NCI-H1048 (cell line): ENCODE measurements at places on chromosomes 5 and 9.

DNA sequence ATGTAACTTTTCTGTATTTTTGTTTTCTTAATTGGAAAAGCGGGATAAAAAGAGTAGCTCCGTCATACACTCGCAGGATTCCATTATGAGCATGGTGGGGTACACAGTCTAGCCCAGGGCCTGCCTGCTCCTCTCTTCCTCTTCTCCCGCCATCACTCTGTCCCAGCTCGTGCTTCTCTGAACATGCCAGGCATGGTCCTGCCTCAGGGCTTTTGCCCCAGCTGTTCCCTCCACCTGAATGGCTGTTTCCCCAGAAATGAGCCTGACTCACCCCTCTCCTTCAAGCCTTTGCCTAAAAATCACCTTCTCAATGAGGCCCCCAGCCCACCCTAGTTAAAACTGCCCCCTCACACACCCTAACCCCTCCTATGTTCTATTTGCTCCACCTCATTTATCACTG, 4.5 kb downstream of the CORO2A start:
- DNase-seq, result no peak

DNA sequence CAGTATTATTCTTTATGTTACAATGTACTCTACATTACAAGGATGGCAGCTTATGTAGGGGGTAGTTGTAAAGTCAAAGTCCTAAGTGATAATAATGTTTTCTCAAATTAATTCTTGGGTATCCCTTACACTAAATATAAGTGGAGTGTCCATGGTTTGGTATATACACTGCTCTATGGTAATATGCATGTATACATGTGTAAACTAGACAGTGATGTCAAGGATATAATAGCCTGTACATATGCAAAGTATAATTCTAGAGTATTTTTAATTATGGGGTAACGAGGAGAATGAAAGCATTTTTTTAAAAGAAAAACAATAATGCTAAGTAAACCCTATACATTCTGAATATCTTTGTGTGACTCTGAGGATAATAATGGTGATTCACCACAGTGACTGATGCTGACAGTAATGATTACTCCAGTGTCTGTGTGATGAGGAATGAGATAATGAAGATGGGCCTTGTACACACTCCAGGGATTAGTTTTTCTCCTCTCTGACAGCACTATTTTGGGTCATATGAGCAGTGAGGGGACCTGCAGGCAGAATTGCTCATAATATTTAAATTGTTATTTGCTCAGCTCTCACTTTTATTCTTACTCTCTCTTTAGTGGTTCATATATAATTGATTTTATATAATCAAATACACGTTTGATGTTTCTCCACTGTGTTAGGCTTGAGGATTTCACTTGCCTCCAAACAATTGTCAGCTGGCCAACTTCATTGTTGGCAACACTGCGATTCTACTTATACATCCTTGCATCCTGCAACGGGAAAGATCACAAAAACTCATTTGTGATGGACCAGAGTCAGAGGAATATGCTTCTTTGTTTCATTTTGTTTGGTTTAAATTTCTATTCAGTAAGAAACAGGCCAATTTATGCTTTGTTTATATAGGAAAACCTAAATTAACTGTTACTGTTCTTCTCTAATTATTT, 88.2 kb downstream of the NREP start:
- DNase-seq, result no peak

DNA sequence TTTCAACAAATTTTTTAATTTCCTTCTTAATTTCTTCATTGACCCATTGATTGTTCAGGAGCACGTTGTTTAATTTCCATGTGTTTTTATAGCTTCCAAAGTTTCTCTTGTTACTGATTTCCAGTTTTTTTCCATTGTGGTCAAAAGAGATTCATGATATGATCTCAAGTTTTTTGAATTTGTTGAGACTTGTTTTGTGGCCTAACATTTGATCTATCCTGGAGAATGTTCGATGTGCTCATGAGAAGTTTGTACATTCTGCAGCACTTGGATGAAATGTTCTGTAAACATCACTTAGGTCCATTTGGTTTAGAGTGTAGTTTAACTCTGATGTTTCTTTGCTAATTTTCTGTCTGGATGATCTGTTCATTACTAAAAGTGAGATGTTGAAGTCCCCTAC, 14.7 kb upstream of the PPIC start:
- DNase-seq, result no peak

DNA sequence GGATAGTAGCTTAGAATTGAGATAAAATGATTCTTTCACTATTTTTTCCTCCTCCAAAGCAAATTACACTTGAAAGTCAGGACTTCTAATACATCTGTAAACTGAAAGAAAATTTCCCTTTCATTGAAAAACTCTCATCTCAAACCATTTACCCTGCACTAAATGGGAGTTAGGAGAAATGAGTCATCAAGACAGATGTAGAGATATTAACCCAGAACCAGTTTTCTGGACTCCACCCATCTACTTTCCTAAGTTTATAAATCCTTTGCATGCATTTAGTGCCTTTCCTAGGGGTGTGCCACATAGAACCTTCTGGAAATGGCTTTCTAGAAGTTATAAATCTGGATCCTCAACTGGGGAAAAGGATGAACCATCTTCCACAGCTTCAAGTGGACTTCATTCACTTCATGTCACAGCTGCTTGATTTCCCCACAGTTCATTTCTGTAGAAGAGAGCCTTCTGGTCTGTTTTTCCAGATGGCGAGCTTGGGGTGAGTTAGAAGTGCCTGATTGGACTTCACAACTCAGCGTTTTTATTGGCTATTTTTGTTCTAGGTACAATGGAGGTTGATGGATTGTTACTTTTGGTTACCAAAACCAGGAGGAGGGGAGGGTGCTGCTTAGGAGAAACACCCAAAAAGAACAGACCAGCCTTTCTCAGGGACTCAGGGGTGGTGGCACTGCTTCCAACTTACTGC, 72.5 kb upstream of the GPR151 start:
- no peak for DNase-seq

- no peak for DNase-seq
Observed at GRCh38 chr5:176180339-176180738, 57.9 kb upstream of the SIMC1 start.

- no peak for DNase-seq
Observed at GRCh38 chr9:80615964-80616363, 1044.2 kb downstream of the TLE4 start.

DNA sequence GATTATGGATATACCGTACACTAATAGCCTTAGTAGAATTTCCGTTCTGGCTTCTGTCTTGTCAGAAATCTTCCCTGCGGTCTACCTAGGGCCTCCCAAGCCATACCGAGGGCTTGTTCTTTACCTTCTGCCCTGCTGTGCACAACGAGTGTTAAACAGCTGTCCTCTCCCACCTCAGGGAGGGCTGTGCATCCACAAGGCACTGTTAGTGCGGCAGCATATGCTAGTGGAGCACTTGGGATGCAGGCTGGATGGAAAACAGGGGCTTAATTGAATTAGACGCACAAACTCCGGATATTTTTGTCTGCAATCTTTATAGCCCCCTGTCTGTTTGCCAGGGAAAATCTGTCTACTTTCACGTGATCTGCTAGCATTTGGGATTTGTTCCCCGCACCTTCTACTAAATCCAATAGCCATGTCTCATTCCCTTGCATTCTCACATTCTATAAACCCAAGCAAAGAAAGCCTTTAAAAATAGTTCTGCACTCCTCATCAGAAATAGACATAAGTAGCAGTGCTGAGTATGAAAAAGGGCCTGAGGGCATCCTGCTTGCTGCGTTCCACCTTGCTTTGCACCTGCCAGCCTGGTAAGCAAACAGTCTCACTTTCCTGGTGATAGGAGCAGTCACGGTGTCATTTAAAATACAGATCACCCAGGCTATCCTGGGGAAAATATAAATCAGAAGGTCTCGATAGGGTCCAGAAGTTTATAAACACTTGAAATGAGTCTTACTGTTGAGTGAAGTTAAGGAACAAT, 382.6 kb downstream of the RASEF start:
- DNase-seq, result no peak

DNA sequence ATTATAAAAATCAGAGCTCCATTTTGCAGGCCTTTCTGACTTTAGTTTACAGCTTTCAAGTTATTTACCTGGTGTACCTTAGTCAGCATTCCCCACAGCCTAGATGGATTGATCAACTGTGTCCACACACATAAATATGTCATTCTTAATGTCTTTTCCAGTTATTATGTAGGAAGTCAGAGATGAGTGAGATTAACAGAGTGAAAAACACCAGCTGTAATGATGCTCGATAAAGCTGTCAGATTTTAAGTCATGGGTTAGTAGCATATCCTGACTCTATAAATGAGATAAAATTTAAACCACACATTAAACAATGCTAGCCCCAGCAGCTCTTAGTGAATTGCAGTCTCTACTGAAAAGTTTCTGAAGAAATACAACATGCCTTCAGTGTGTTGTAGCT, 48.9 kb downstream of the NUDT12 start:
- no peak for DNase-seq

DNA sequence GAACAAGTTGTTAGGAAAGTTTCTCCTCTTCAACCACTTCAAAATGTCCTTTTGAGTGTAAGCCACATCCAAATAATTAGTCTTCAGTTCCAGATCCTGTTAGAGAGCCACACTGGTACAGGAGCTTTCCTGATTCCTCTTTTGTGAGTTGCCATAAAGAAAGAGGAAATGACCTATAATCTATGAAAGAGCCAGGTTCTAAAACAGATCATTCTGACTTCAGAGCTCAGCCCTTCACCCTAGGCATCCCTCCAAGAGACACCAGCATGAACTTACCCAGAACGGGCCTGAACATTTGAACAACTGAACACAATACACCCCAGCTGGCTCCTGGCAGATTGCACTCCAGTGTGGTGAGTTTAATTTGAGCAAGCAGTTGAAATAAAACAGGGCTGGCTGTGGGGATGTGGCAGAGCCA, 25.7 kb downstream of the SLC1A1 start:
- no peak for DNase-seq

- no peak for DNase-seq
Observed at GRCh38 chr5:132987531-132988408, 24.3 kb upstream of the AFF4 start.

DNA sequence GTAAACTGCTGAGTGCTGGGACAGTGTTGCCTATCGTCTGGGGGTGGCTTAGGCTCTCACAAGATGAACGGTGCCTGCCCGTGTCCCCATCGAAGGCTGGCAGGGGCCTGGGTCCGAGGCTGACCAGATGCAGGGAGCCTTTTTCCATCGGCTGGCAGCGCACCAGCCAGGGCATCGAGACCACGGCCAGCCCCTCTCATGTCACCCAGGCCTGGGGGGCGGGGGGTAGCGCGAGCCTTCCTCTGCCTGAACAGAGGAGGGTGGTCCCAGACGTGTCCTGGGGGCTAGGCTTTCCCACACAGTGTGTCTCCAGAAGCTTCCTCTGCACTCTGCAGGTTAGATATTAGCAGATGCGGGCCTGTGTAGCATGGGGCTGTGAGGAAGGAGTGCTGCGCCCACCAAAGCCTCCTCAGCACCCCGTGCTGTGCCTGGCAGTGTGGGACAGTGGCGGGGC, 17.3 kb downstream of the FGD3 start:
- no peak for DNase-seq

GRCh38 chr9:106800701-106801270, 62.2 kb upstream of the ZNF462 start:
- no peak for DNase-seq

GRCh38 chr9:6194934-6195333, 20.7 kb upstream of the IL33 start:
- DNase-seq, result no peak

DNA sequence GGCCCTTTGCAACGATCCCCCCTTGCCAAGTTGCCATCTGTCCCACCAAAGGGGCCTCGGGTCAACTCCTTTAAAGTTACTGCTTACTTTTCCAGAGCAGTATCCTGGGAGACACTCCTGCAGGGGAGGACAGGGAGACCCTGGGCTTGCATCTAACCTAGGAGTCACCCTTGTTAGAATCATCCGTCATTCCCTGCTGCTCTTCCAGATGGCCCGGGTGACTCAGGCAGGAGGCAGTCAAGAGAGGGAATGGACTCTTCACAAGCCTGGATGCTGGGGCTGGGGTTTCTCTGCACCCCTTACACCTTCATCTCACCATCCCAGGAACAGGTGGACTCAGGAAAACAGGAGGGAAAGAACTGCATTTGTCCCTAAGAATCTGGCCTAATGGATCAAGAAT, 175.6 kb downstream of the GABBR2 start:
- no peak for DNase-seq

DNA sequence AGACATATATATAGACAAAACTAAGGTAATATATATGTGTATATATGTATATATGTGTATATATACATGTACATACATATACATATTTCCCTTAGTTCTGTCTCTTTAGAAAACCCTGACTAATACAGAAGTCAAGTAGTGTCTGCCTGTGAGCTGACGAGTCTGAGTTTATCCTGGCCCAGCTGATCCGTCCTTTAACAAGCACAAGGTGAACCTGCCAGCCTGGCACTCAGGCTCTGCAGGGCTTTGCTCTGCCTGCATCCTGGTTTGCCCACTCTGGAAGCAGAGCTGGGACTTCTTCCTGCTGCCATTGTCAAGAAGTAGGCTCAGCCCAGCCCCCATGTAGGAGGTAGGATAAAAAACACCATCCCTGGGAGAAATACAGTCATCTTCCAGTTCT, 388.0 kb downstream of the ICE1 start:
- no peak for DNase-seq

- DNase-seq, result no peak
Observed at GRCh38 chr5:61683148-61683547, 351.1 kb downstream of the ZSWIM6 start.

GRCh38 chr9:71146511-71146910, 25.1 kb upstream of the TRPM3 start:
- no peak for DNase-seq

DNA sequence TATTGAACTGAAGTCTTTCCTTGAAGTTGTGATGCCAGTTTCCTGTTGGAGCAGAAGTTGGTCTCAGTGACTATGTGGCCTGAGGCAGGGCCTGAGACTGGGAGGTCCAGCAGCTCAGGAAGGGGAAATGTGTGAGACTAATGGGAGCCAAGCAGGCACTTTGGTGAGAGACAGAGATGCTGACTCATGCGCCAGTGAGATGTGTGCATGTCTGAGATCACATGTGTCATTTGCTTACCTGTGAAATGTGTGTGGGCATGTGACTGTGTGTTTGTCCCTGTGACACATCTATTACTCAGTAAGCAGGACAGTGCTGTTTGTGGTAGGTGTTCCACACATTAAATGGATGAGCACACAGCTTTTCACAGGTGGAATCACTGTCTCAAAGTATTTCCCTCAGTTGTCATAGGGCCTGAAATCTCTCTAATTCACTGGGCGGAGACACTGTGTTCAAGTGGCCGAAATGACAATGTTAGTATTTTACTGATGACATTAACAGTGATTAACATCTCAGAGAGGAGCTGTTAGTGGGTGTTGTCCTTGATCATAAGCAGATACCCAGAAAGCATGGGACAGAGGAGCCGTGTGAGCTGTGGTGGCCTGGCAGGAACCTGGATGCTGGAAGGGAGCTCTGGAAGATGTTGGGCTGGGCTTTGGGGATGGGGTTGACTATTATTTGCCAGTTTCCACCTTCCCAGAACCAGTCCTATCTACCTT, 7.4 kb downstream of the NPR2 start:
- no peak for DNase-seq

- DNase-seq, result no peak
Observed at GRCh38 chr5:73822278-73822988, 196.4 kb downstream of the ARHGEF28 start.

GRCh38 chr5:116455061-116455460, 119.6 kb downstream of the SEMA6A start:
- no peak for DNase-seq

GRCh38 chr9:101689039-101689438, 49.4 kb downstream of the GRIN3A start:
- no peak for DNase-seq
